ENCODE measurements at places on chromosomes 12 and 14.

DNA sequence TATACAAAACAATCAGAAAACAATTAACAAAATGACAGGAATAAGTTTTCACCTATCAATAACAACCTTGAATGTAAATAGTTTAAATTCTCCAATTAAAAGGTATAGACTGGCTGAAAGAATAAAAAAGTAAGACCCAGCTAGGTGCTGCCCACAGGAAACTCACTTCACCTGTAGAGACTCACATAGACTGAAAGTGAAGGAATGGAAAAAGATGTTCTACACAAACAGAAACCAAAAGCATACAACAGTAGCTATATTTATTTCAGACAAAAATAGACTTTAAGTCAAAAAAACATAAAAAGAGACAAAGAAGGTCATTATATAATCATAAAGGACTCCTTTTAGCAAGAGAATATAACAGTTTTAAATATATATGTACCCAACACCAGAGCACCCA, 152.4 kb upstream of the PWP1 start:
- DNase-seq, result no peak

DNA sequence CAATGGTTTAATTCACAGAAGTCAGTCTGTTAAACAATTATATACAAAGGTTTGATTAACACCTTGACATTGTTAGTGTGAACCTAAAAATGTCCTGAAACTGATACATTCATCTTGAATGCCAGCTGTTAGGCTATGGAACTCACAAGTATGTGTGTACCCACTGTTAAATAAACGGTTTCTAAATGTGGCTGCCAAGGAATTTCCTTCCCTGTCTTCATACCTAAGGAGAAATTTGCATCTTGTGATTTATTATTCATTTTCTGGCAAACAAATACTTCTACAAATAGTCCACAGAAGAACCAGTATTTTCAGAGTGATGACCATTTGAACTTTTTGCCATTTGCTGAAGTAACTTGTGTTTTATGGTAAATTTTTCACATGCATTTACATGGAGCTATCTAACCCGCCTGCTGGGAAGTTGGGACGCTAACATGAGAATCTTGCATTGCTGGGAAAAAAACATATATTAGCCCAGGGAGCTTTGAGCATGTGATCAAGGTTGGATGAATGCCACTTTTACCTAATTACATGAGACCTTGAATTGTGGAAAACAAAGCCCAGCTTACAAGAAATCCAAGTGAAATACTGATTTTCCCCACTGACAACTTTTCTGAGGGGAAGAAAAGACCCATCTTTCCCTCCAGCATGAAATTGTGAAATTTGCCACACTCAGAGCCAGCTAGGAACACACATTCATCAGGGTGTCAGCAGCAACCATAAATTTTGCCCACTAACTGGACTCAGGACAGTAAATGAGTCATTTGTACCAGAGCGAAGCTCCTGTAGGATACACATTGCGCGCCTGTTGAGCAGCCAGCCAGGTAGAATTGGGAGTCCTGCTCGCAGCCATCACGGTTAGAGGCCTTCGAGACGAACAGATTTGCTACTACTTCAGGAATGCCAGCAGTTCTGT, 118.0 kb downstream of the KICS2 start:
- DNase-seq, result no peak

- peak; percentile 11 for DNase-seq
Measured at GRCh38 chr12:82329508-82329907, 28.7 kb downstream of the CCDC59 start.

GRCh38 chr14:104856869-104857860, 7.9 kb upstream of the CEP170B start:
- no peak for DNase-seq

DNA sequence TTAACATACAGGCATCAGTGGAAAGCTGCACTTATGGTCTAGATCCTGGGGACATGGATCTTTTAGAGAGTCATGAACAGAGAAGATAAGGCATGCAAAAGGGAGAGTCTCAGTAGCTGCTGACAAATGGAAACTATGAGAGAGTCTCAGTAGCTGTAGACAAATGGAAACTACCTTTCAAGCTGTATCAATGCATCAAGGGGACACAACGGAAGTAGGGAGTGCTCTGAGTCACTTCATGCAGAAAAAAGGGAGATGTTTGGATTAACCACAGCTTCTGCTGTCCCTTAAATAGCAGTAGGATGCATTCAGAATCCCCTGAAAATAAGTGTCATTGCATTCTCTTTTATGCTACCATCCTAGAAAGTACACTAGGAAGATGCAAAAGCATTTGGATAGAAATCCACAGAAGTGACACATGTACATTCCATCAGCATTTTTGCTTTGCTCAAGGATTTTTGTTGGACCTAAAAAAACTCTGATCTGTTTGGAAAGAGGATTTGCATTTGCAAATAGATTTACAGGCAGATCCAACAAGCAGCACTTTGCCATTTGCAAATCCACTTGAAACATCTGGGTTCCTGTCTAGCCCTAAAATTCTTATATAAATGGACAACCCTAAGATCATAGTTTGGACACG, 227.5 kb upstream of the LMO3 start:
- DNase-seq, result no peak

- DNase-seq, result no peak
Measured at GRCh38 chr12:3882896-3883564, 9.8 kb upstream of the PARP11 start.

DNA sequence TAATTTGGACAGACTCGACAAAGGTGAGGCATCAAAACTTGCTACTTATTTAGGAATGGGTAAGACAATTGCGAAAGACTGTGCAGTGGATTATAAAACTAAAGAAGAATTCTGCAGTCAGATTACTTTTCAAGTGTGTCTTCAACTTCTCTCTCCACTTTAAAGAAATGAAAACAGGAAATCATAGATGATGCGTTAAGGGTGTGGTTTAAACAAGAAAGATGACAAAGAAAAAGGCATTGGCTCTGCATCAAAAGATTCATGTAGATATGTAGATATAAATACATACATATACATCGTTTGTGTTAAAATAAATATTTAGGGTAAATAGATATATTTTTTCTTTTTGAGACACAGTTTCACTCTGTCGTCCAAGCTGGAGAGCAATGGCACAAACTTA, 74.6 kb upstream of the PARP11 start:
- DNase-seq, result no peak

GRCh38 chr14:102189874-102190273, 50.2 kb downstream of the WDR20 start:
- DNase-seq, result no peak

- DNase-seq, result no peak
Measured at GRCh38 chr14:38206689-38207376, 871 bp upstream of the SSTR1 start.

GRCh38 chr14:88417594-88417993, 32.1 kb downstream of the SPATA7 start:
- no peak for DNase-seq

DNA sequence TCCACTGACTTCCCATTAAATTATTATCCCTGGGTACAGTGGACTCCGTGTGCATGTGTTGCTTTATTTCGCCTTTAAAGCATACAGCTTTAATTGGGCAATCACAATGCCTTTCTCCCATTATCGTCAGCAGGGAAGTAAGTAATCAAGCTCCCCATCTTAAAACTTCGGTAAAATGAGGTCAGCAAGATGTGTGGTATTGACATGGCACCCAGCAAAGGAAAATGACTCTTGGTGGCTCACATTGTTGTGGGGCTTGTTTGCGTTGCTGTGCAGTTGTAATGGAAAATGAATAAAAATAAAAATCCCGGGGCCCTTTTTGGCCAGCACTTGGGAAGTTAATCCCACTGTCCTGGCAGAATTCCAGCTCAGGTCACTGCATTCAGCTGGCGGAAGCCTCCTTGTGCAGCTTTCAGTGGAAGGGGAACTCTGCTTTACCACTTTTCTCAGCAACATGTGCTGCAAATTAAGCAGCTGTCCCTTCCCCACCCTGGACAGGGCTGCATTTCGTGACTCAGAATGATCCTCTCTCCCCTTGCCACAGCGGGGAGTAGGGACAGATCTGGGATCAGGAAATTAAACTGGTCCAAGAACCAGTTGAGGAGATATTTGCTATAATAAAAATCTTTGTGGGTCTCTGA, 13.9 kb upstream of the ATP2A2 start:
- DNase-seq, result peak; percentile 34

- DNase-seq, result no peak
Measured at GRCh38 chr12:124721501-124722162, 142.0 kb downstream of the SCARB1 start.

DNA sequence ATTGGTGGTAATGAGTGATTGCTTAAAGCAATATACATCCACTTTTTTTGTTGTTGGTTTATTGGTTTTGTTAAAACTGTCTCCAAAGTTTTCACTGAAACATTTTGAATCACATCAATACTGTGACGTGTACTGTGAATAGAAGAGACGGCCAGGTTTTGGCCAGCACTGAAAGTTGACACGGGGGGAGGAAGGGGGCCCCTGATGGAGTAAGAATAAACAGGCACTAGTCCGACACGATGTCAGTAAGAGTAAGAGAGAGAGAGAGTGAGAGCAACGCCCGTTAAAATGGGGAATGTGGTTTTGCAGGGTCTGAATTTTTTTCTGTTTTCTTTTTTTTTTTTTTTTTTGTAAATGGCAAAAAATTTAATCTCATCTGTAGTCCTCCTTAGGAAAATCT, 14.7 kb downstream of the PEBP1 start:
- no peak for DNase-seq

DNA sequence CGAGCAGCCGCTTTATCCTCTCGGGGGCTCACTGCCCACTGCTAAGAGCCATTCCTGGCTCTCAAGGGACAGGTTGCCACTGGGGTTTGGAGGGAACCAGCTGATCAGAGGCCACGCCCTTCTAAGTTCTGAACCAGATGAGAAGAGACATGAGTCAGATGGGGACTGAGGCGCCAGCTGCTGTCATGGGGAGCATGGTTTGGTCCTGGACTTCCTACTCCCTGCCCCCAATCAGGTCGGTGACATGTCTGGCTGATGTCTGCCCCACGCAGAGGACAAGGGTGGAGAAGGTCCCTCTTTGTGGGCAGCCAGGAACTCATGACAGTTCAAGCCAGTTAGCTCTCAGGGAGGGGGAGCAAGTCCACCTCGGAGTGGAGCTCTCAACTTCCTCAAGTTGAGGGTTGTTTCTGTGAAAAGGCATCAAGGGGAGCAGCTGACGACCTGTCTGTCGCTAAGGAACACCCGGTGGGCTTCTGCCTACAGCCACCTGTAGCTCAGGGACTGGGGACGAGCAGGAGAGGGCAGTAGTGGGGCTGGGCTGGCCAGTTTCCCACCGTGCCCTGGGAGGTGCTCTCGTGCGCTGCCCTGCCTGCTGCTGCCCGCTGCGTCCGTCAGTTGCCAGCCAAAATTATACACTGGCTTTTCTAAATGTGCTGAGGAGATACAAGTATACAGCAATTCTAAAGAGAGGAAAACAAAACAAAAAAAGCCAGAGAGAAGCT, 20.5 kb downstream of the PSMC1 start:
- no peak for DNase-seq

DNA sequence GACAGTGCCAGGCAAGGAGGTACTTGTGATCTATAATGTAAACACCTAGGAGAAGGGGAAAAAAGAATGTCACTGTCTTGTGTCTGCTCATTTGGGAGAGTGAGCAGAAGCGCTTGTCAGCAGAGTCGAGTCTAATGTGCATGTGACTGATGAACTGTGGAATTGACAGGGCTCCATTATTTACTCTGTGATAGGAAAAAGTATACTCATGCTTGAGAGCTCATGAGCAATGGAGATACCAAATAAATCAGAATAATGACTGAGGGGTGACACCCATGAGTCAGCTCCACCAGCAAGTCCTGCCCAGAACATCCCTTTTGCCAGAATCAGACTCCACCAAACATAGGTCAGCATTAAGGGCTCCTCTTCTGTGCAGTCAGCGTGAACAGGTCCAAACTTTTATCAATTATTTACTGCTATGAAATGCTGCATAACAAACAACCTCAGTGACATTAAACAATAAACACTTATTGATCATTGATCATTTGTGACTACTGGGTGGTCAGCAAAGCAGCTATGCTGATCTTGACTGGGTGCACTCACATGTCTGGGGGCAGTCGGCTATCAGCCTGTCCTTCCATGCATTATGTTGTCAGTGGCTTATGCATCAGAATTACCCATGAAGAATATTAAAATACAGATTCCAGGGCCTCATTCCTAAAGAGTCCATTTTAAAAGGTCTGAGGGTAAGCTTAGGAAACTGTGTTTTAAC, 29.2 kb upstream of the WSCD2 start:
- no peak for DNase-seq

GRCh38 chr14:81402123-81402495, 2.0 kb upstream of the STON2 start:
- no peak for DNase-seq

DNA sequence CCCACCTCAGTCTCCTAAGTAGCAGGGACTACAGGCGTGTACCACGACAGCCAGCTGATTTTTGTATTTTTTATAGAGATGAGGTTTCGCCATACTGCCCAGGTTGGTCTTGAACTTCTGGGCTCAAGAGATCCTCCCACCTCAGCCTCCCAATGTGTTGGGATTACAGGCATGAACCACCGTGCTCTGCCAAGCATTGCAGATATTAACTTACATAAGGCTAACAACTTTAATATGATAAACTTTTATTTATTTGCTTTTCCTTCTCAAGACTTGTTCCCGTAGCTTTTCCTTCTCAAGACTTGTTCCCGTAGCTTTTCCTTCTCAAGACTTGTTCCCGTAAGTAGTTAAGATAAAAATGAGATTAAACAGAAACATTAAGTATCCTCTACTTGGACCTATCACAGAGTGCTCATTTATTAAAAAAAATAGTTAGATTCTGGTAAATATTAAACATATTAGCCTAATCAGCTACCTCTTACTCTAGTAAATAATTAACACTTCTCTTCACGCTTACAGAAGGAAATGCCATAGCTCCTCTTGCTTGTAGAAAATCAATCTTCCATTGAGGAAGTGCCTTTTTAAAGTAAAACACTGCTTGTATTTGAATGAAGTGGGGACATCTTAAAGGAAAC, 157.7 kb upstream of the KITLG start:
- no peak for DNase-seq

- no peak for DNase-seq
Measured at GRCh38 chr12:119180380-119181040, 1.8 kb downstream of the HSPB8 start.

- DNase-seq, result no peak
Measured at GRCh38 chr12:8712572-8712971, 14.8 kb downstream of the RIMKLB start.

DNA sequence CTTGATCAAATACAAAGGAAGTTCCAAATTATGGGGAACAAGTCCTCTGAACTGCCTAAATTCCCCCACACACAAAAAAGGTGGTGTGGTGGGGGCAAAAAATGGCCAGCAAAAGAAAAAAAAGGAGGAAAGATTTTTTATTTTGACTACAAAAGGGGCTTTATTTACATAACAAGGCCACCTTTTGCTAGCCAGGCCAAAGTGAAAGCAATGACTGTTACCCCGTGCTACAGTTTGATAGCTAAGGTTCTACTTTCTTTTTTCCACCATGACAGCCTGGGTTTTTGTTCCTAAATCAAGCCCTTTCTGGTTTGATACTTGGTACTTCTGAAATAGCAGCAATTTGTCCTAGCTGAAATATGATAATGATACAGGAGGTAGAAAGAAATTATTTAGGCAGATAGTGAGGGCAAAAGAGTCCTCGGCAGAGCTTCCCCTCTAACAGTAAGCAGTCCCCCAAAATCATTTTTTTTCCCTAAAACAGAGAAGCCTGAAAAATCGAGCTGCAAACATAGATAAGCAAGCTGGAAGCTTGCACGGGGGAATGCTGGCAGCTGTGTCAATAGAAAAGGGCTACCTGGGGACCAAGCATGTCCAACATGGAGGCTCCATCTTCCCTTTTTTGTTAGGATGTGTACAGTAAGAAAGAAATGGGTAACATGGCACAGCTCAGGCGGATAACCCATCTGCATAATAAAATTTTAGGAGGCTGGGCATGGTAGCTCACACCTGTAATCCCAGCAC, 8.9 kb upstream of the B4GALNT1 start:
- no peak for DNase-seq
